Cardiac septum (tissue), 1 donor: ENCODE measurements at places on chromosomes 2 and 18. TPM values are rescaled to one million over a fixed set of nuclear protein-coding genes. Genes with fewer than 3 reads are reported as not detected.
A peak's percentile ranks its signal among the peaks of the same experiment; 100 is the strongest.

CCDC138 gene
- total RNA-seq, result 1.3 TPM

ZAP70 gene
- total RNA-seq, result 1.2 TPM

MGAT4A gene
- total RNA-seq, result 16.3 TPM

DLGAP1 gene
- 6.5 TPM for total RNA-seq

EGR4 gene
- not detected for total RNA-seq

- DNase-seq, result no peak
Observed at GRCh38 chr2:215880970-215881369, 132.4 kb downstream of the MREG start.

DNA sequence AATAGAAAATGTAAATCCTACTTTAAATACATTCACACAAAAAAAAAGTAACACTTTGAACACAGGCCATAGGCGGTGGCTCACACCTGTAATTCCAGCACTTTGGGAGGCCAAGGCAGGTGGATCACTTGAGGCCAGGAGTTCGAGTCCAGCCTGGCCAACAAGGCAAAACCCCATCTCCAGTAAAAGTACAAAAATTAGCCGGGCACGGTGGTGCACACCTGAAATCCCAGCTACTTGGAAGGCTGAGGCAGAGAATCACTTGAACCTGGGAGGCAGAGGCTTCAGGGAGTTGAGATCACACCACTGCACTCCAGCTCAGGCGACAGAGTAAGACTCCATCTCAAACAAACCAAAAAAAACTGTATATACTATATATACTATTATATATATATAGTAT, 303.6 kb downstream of the BCL11A start:
- DNase-seq, result no peak

DNA sequence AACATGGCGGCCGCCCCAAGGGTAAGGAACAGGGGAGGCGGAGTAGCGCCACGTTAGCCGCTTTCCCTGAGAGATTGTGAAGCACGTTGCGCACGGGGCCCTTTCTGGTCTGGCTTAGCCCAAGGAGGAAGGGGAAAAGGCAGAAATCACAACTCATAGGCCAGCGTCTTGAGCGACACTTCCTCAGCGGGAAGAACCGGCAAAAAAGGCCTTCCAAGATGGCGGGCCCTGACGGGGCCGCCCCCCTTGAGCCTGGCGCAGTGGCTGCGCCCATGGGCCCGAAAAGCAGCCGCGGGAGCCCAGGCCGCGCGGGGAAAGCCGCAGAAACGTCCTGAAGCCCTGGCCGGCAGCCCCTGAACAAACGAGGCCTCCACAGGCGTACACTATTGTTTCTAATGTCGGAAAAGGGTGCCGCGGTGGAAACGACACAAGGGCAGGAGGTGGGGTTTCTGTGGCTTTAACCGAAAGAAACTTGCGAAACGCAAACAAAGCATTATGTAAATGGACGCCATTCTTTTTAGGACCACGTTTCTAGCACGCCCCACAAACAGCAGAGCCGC, 919 bp upstream of the PCBP1 start:
- peak; percentile 94 for DNase-seq

DNA sequence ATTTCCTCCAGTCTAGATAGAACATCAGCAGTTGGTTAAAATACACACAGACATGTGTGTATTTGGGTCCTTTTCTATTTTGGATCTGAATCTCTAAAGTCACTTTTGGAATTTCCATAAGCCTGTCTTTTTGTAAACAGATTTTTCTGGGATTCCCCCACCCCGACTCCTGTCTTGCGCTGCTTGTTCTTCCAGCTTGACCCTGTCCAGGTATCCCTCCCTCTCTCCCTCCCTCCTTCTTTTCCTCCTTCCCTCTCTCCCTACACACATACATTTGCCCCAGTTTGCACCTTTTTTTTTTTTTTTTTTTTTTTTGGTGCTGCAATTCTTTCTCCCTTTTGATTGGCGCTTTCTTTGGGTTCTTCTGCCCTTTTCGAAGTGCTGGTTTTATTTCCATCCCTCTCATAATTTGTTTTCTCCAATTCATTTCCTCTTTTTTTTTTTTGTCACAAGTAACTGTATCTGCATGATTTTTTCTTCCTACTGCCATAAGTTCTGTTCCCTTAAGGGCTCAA, 114.8 kb upstream of the SERTAD2 start:
- DNase-seq, result no peak

GRCh38 chr2:31081492-31081891, 56.7 kb downstream of the GALNT14 start:
- DNase-seq, result no peak

GRCh38 chr2:131067465-131068125, 25.7 kb downstream of the FAM168B start:
- DNase-seq, result no peak

GRCh38 chr2:44967727-44968432, 26.4 kb downstream of the SIX3 start:
- DNase-seq, result peak; percentile 50

DNA sequence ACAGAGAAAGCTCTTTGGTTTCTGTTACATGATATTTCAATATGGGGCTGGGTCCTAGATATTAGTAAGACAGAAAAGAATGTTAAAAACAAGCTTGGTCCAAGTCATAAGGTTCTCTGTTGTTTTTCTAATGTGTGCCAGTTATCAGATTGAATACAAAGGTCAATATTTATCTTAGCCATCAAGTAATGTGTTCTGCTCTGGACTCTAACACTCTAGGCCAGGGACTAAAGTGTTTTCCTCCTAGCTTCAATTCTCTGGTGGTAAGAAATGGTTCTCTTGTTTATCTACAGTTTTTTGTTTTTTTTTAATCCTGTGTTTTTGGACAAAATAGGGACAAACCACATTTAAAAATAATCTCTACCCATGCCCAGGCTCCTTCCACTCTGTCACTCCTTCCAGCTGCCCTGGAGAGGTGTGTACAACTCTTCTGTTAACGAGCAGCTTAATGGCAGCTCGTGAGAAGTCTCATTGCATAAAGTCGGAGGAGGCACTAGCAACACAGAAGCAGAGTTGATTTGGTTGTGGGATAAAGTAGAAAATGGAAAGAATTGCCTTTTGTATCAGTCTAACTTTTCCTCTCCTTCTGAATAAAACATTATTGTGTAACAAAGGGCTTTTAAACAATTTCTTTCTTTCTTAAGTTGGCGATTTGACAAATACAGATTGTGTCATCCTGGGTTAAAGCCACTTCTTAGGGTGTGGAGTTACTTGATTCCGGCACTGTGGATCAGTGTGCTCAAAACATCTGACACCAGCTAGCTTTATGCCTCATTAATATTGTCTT, 8.0 kb upstream of the SESTD1 start:
- no peak for DNase-seq

- no peak for DNase-seq
Observed at GRCh38 chr2:46704041-46704440, 211.6 kb downstream of the MCFD2 start.

GRCh38 chr2:238478216-238478615, 51.5 kb downstream of the ASB1 start:
- DNase-seq, result no peak

- no peak for DNase-seq
Observed at GRCh38 chr2:54866868-54867267, 143.4 kb downstream of the EML6 start.
